ENCODE measurements at places on chromosomes 12 and 14.

- no peak for DNase-seq
These were observed 26.9 kb downstream of the MOK start for GRCh38 chr14:102277874-102278630.

DNA sequence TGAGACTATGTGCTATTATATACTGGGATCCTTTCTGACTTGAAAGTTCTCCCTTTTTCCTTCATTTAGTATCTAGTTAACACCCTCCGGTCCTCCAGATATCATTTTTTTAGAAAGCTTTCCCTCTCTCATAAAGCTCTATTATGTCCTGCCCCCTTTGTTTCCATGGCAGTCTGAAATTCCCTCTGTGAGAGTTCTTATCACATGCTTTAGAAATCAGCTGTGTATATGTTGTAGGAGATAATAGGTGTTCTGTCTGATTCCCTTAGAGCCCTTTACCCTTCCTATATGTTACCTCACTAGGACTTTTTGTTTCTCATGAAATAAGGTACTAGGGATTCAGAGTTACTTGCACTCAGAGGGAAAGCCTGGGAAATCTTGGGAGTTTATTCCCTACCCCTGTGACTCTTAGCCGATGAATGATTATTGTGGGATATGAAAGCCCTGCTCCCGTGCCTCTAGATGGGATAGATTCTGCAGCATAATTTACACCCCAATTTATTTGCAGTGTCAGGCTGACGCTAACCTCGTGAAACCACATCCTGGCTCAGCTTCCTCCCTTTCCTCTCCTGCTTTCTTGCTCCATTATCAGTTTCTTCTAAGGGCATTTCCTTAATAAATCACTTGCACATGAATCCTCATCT, 448.4 kb downstream of the MDGA2 start:
- no peak for DNase-seq

DNA sequence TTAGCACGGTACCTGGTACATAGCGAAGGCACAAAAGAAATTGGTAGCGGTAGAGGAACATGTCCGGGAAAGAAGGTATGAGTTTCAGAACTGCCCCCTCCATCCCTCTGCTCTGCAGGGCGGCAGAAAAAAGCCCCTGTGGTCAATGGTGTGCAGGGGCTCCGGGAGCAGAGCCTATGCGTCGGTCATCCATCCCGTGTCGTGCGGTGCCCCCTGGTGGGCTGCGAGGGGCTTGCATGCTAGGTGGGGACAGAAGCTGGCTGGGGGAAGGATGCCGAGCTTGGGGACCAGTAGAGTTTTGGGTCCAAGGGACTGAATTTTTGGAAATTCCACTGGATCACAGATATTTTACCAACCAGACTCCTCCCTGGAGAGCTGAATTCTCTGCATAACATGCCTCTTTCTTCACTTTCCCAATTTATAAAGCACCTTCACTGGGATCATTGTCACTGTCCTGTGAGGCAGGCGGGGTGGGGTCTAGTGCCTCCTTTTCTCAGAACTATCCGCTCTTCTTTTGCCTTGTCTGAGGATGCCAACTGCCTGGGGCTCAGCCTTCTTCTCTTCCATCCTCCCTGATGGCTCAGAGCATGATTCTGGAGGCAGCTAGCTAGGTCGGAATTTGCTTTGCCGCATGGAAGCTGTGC, 148.7 kb downstream of the SMOC1 start:
- peak; percentile 8 for DNase-seq

GRCh38 chr12:24360461-24360860, 411.0 kb upstream of the SOX5 start:
- no peak for DNase-seq

DNA sequence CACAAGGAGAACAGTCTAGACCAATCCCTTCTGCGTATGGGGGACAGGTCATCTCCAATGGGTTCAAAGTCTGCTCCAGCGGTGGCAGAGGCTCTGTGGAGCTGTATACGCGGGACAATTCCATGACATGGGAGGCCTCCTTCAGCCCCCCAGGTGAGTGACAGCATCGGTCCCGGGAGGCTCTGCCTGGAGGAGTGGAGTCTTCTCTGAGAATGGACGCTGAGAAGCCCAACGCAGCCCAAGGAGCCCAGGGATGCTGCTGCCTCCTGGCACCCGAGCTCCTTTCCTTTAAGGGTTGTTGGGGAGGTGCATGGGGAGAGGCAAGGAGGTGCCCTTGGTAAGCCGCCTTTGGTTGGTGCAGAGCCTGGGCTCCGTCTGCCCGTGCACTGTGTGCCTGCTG, 28.2 kb downstream of the ADGRD1 start:
- DNase-seq, result no peak

DNA sequence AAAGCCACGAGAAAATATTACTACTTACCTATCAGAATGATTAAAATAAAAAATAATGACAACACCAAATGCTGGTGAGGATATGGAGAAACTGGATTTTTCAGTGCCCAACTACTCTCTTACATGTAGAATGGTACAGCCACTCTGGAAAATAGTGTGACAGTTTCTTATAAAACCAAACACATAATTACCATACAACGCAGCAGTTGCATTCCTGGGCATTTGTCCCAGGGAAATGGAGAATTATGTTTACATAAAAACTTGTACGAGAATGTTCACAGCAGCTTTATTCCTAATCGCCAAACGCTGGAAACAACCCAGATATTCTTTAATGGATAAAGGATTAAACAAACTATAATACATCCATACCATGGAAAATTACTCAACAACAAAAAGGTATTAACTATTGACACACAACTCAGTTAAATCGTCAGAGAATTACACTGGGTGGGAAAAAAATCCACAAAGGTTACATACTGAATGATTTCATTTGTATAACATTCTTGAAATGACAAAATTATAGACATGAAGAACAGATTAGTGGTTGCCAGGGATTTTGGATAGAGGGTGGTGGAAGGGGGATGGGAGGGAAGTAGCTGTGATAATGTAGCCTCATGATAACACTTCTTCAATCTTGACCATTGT, 35.4 kb downstream of the TAOK3 start:
- peak; percentile 84 for DNase-seq

- DNase-seq, result no peak
These were observed 26.5 kb downstream of the NUAK1 start for GRCh38 chr12:106112145-106112821.

DNA sequence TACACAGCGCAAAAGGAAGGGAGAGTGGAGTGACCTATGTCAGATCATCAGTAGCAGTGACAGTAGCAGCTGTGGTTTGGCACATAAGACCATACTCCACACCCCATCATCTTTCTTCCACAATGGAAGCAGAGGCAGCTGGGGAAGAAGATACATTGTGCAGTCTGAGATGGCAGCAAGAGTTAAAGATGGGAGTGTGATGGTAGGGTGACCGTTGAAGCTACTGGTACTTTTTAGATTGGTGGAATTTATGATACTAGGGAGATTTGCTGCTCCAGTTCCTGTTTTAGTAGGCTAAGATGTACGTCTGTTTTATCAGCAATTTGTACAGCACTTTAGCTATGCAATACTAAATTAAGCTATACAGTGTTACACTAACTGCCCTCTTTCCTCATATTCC, 291.0 kb downstream of the FUT8 start:
- no peak for DNase-seq

GRCh38 chr14:59428581-59429012, 36.6 kb downstream of the GPR135 start:
- DNase-seq, result peak; percentile 42

All from fibroblast of gingiva (primary cell).